ENCODE measurements at places on chromosomes 7 and 10.

DNA sequence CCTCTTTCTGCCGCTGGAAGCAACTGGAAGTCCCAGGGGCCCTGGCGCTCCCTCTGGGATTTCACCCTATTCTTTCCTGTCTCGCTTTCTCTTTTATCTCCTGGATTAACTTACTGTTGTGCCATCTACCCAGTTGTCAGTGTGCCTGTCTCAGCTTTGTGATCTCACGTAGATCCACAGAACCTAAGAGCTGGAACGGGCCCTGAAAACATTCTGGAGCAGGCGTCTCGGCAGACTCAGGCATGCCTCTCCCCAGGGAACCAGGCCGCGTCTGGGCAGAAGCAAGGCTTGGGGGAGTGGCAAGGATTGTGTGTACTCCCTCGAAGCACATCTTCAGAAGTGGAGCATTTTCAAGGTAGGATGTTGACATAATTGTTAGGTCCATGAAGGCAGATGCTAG is 87.2 kb downstream of the KCNMA1 start:
- ATAC-seq, result peak; percentile 53

GRCh38 chr7:111931016-111931517 is 275.1 kb downstream of the DOCK4 start:
- peak; percentile 57 for ATAC-seq

DNA sequence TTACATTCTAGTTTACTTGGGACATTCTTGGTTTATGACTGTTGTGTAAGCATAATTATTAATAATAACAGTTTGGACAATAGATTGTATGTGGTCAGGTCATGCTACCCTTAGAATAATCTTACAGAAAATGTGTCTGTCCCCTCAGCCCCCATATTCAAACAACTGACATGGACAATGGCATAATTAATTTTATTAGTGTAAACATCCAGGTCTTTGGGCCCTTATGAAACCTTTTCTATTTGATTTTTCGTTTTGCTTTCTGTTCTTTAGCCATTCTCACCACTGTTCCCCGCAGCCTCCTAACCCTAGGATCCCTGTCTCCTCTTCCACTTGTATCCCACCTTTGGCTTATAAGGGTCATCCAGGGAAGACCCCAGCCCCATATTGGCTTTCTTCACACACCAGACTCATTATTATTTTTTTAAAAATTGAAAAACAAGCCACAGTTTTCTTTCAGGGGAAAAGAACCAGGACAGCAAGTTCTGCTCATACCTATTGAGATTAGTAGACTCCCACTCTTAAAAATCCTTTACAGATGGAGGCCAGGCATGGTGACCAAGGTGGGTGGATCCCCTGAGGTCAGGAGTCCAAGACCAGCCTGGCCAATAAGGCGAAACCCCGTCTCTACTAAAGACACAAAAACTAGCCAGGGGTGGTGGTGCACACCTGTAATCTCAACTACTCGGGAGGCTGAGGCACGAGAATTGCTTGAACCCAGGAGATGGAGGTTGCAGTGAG is 11.5 kb downstream of the VIM start:
- ATAC-seq, result no peak

DNA sequence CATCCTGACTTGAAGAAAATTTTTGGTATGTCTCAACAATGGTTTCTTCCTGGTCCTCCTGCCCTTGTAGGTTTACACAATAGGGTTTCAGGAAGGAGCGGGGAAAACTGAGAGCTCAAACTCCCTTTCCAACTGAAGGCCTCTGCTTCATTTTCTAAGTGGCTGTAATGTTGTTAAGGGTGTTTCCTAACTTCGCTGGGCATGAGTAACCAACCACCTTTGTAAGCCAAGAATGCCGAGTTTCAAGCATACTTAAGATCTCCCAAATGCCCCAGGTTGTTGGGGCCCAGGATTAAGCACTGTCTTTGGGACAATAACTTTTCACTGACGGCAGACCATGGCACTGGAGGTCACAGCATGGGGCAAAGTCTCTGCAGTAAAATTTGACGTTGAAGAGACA is 33.6 kb upstream of the DRGX start:
- peak; percentile 68 for ATAC-seq

DNA sequence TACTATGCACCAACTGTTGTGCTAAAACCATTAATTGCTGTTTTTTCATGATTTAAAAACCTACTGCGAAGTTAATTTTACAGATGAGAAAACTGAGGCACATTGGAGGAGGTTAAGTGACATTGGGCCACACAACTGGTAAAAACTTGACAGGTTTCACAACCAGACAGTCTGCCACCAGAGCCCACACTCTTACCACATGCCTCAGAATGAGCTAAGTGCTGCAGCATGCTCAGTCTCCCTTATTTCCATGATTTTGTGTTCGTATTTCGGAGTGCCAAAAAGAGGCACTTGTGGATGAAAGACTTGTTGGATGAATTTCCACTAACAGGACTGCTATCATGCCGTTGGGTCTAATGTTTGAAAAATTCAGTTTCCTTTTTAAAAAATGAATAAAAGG is 77.4 kb downstream of the PCLO start:
- no peak for ATAC-seq

DNA sequence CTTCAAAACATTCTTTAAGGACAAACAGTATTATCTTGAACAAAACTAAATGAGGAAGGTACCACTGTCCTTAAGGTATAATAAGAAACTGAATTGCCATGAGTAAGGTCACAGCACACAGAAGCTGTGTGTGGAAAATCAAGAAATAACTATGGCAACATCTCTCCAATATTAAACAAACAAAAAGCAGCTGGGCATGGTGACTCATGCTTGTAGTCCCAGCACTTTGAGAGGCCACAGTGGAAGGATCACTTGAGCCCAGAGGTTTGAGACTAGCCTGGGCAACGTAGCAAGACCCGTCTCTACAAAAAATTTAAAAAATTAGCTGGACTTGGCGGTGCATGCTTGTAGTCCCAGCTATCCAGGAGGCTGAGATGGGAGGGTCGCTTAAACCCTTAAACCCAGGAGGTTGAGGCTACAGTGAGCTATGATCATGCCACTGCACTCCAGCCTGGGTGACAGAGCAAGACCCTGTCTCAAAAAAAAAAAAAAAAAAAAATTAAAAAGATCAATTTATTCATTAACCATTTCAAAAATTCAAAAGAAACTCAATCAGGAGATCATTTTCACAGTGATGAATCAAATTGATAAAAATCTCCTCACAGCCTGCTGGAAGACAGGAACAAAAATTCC is 195.4 kb downstream of the SKIDA1 start:
- ATAC-seq, result peak; percentile 75

DNA sequence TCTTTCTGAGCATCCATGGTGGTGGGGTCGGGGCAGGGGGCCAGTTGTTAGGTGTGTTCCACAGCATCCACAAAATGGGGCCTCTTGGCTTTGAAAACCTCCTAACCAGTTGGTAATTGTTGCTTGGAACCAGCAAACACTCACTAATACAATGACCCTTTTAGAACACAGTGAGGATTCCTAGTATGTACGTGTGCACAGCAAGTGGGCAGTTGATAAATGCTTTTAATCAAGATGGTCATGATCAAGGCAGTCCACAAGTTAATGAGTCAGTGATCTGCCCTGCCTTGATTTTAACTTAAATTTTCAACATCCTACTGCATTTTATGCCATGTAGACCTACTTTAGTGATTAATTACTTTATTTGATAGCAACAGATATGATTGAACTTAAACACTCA is 103.1 kb downstream of the ETV1 start:
- no peak for ATAC-seq

DNA sequence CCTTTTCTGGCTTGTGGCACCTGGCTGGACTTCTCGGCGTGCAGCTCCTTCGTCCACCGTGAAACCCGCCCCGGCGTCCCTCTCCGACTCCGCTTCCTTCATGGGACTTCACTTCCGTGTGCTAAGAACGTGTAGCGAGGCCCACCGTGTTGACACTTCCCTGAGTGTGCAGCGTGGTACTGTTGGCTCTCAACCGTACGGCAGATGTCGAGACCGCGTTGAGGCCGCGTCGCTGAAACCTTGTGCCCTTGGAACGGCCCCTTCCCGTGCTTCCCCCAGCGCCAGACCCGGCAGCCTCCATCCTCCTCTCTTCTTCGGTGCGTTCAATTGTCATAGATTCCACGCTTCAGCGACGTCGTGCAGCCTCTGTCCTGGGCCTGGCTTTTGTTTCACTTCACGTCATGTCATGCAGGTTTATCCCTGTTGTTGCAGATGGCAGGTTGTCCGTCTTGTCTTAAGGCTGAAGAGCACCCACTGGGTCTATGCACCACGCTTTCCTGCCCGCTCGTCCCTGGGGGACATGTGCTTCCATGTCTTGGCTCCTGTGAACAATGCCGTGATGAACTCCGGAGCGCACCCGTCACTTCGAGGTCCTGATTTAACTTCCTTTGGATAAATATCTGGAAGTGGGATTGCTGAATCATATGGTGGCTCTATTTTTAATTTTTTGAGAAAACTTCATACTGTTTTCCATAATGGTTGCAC is 465.3 kb downstream of the DNAJB6 start:
- ATAC-seq, result no peak

DNA sequence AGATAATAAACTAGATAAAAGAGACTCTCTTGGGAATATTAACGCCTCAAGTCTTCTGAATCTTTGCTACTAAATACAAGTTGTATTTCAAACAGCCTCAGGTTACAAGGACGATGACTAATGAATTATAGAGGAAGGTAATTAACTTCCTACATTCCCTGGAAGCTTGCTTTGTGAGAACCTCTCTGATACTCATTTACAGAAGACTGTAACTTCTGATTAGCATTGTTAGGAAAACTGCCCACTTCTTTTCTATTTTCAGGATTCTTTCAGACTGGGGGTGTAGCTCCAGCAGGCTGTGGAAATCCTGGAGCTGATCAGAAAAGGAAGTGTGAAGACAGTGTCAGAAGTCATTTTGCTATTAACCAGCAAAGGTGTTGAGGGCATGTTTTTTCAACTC is 316.7 kb upstream of the NPSR1 start:
- peak; percentile 41 for ATAC-seq

GRCh38 chr10:50991456-50992355 is 82.6 kb upstream of the PRKG1 start:
- ATAC-seq, result peak; percentile 22

DNA sequence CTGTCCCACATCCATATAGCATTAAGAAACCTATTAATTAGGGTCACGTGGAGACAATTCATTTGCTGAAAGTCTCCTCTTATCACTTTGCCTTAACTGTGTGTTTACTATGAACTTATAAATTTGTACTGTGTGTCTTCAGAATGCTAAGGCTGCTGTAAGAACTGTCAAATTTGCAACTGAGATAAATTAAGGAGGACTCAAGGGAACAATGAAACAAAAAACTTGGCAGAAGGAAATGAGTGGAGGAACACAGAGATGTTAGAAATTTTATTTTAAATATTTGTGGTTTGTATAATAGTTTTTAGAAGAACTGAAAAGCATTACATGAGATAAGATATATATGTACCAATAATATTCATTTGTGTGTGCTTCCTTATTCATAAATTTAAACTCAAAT is 1005.3 kb upstream of the SORCS1 start:
- no peak for ATAC-seq

- no peak for ATAC-seq
Measured at GRCh38 chr10:52028523-52028858, 285.6 kb upstream of the DKK1 start.

DNA sequence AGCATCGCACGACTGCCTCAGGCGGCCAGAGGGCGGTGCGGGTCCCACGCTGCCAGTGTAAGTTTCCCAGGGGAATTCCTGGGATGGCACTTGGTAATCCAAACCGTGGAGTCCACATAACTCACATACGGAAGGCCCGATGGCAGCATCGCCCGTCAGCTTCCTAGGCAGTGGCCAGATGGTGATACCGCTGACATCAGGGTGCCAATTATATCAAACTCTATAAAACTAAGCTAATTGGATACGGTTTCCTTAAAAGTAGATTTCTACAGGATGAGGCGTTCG is 189.8 kb downstream of the CELF2 start:
- ATAC-seq, result no peak

DNA sequence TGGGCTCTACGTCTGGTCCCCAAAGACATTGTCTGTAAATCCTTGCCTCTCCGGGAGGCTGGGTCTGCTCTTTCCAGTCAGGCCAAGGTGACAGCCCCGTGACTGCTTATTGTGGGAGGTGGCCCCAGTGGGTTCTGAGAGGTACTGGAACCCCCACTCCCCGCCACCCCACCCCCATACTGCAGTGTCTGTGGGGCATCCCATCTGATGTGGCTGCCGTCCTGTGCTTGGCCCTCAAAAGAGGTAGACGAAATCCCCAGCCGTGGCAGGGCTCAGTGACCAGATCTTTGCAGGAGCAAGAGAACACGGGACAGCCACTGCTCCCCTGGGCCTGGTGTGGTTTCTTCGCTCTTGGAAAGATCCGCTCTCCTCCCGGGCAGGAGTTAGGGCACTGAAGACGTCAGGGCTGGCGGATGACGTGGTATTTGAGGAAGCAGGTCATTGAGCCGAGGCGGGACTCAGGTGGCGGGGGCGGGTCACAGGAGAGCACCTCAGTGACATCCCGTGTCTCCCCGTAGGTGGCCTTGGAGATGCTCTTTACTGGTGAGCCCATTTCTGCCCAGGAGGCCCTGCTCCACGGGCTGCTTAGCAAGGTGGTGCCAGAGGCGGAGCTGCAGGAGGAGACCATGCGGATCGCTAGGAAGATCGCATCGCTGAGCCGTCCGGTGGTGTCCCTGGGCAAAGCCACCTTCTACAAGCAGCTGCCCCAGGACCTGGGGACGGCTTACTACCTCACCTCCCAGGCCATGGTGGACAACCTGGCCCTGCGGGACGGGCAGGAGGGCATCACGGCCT is 20.7 kb downstream of the ECHDC3 start:
- no peak for ATAC-seq

- ATAC-seq, result no peak
Measured at GRCh38 chr10:6786579-6787031, 206.5 kb upstream of the PRKCQ start.

GRCh38 chr10:128540128-128540762 is 414.0 kb upstream of the MKI67 start:
- ATAC-seq, result no peak

- peak; percentile 29 for ATAC-seq
Measured at GRCh38 chr10:93745408-93746065, 12.2 kb upstream of the LGI1 start.

DNA sequence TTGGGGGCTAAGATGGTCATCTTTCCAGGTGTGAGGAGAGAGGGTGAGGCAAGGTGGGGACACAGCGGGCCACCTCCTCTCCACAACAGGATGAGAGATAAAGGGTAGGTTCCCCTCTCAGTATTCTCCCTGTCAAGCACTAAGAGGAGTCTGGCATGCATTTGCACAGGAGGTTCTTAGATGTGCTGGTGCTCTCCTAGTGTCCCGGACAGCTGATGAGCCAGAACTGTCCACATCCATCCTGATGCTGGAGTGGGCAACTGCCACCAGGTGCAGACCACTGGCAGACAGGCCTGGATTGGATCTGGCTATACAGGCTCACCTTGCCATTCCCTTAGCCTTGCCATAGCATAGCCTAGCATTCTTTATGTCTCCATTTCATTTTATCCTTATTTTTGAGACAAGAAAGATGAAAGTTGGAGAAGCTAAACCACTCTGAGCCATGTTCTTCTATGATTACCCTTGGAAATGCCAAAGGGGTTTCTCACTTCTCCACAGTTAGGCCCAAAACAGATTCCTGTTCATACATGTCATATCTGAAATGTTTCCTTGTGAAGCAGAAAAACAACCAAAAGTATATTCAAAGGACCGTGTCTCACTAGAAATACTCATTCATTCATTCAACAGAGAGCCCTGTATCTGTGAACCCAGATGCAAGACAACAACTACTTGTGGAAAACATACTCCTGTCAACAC is 48.8 kb upstream of the ANTXRL start:
- ATAC-seq, result no peak

GRCh38 chr7:66921396-66921917 is 432 bp downstream of the TMEM248 start:
- ATAC-seq, result peak; percentile 42
